Astrocyte (in vitro differentiated cells and primary cell): ENCODE measurements at places on chromosomes 2 and 18. TPM values are rescaled to one million over a fixed set of nuclear protein-coding genes. Genes with fewer than 3 reads are reported as not detected.

DNA sequence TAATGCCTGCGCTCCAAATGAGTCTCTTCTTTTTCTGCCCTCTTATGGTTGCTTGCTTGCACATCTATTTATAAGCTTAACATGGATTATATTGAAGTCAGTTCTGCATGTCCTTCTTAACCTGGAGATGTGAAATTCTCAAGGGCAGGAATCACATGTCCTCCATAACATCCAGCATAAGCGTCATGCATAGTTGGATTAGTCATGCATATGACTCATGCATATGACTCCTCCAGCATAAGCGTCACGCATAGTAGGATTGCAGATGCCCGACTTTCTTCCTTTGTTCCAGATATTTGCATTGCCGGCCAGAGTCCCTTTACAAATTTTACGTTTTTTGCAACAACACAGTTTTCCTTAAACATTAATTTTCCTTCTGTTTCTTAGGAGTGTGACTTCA lies 308.6 kb downstream of the TGIF1 start:
- DNase-seq = peak; percentile 85

DNA sequence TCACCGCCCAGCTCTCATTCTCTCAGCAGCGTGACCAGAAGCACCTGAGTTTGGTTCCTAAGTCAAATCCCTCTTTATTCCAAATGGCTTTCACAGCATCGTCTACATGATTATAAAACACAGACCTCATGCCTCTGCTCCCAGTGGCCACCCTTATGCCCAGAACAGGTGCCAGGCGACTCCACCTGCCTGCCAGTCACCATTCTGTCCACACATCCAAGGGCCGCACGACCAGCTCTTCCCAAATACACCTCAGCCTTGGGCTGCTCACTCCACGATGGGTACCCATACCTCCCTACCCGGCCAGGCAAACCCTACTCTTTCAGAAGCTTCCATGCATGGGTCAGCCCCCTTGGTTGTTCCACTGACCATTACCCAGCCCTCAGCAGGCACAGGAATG lies 851.6 kb upstream of the SALL3 start:
- no peak for DNase-seq

IGFBP5 gene
- 422 and 452 TPM in 2 replicates for total RNA-seq

GRCh38 chr18:55375930-55376329 lies 212.1 kb downstream of the TCF4 start:
- no peak for DNase-seq

FAHD2B gene
- total RNA-seq = 4.3 and 5.7 TPM in 2 replicates

CGREF1 gene
- total RNA-seq = 1.8 and 3.0 TPM in 2 replicates

DNA sequence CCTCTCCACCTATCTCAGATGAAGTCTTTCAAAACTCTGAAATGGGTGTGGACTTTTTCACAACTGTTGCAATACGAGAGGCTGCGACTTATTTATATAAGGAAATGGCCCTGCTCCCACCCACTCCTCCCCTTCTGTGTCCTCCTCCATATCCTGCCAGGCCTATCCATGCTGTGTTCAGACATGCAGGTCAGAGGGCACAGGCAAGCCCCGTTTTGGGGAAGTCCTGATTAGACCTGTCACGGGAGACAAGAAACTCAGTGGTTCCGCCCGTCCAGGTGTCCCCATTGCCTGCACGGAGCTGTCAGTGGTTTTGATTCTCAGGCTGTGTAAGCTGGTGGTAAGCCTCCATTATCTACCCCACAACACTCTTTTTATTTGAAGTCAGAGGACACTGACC lies 99.6 kb upstream of the MGAT5 start:
- no peak for DNase-seq

CAPN14 gene
- total RNA-seq = 0.12 and 0.14 TPM in 2 replicates

DNA sequence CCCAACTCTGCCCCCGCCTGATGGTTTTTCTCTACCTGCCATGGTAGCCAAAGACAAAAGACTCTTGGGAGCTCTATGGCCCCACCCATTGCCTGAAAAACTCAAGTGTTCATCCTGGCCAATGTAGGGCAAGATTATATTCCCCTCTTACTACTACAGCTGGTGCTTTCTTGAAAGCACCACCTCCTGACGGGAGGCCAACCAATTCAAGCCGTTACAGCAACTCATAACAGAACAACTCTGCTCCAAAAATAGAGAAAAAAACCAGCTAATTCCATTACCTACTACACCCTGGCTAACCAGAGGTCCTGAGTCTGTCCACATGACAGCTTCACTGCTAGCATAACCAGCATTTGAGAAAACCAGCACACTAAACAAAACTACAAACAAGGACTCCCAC lies 127.5 kb upstream of the GAREM1 start:
- DNase-seq = no peak

- no peak for DNase-seq
Observed at GRCh38 chr2:176704282-176704858, 435.1 kb downstream of the MTX2 start.

- peak; percentile 65 for DNase-seq
Observed at GRCh38 chr18:58682429-58683069, 11.3 kb downstream of the MALT1 start.

DNA sequence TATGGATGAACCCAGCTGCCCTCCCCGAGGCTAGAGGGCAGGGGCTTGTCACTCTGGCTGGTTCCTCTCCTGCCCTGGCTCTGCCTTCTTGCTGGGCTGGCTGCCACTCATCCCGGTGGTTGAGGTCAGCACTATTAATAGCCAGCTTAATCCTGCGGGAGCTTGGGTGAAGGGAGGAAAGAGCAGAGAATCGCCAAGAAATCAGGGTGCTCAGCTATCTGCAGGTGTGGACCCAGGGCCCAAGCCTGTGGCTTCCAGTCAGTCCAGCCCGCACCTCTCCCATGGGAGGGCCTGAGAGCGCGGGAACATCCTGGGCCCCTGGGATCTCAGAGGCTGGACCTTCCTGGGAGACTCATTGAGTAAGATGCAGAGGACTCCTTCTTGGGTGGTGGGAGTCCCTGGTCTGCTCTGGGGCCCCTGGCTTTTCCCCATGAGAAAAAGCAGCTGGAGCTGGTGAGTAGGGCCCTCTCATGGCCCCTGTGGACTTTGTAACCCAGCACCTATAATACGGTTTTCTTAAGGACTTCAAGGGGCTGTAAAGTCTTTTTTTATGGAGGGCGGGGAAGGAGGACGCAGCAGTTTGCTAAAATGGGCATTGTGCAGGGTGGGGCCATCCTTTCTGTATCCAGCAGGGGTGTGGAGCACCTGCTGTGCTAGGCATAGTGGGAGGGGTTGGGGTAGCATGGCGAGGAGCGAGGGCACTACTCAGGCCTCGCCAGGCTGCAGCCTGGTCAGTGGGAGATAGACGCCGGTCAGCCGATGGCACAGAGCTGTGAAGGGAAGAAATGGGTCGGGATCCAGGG lies 27.4 kb upstream of the CNNM3 start:
- peak; percentile 16 for DNase-seq

- no peak for DNase-seq
Observed at GRCh38 chr2:229899604-229900003, 22.2 kb downstream of the TRIP12 start.

EFEMP1 gene
- total RNA-seq = 146 and 155 TPM in 2 replicates

MYO1B gene
- 95.7 TPM in 2 replicates for total RNA-seq

DNA sequence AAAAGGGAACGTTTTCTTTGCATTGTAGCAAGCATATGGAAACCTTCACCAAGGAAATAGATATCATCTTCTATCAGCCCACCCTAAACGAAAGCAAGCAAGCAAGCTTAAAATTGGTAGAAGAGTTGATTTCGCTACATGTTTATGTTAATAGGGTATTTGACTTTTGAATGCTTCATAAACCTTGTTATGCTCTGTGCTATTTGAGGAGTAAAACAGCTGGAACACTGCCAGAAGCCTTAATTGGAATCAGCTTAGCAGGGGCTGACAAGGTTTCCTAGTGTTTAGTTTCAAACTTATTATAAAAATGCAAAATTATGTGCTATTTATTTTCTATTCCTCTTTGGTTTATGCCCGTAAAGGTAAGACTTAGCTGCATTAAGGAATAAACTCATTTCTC lies 70.6 kb upstream of the LINC00305 start:
- no peak for DNase-seq

DNA sequence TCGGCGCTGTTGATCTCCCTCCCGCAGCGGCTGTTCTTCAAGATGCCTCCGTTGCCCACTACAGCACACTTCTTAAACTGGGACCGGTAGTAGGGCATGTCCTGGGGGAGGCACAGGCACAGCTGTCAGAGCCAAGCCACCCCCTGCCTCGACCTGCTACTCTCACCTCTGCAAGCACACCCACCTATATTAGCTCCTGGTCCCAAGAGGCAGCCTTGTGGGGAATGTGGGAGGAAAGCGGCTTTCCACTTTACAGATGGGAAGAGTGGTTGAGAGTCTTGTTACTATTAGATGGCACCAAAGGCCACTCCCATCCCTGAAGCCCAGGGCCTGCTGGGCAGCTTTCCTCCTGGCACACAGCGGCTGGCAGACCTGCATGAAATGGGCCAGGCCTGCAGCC lies 29.2 kb upstream of the LOXHD1 start:
- DNase-seq = no peak

GRCh38 chr2:223613017-223613950 lies 11.1 kb upstream of the SCG2 start:
- peak; percentile 99 for DNase-seq

SPHKAP gene
- total RNA-seq = not detected in 2 replicates

DNA sequence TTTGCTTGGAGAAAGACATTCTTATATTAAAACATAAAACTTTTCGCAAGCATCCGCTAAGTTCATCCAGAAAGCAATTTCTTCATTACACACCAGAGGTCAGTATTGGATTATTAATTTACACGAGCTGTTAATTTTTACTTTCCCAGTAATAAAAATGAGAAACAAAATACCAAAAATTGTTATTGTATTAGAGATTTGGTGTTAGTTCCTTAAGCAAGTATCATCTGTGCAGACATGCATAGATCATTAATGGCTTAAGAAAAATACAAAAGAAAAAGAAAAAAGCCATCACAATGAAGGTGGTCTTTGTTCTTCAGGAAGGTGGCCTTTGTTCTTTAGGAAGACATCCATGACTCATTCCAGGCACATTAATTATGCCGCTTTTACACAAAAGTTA lies 53.6 kb upstream of the HNMT start:
- no peak for DNase-seq

CDH2 gene
- total RNA-seq = 326 and 363 TPM in 2 replicates

GRCh38 chr18:8765783-8766463 lies 60.6 kb downstream of the MTCL1 start:
- no peak for DNase-seq

DNA sequence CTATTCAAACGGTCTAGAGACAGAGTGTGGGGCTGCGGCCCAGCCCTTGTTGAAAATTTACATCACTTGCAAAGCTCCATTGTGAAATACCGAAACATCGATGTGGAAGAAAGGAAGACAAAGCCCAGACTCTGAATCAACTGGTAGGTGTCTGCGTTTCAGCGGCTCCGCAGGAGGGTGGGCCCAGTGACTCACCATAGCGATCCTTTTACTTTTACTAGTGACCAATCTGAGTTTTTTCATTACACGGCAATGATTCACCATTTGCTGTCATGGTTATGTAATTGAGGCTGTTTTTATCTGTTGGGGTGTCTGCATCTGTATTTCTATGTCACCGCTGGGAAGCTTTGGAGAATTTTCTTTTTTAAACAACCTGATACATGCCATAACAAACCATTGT lies 66.6 kb upstream of the ODC1 start:
- DNase-seq = peak; percentile 97

DNA sequence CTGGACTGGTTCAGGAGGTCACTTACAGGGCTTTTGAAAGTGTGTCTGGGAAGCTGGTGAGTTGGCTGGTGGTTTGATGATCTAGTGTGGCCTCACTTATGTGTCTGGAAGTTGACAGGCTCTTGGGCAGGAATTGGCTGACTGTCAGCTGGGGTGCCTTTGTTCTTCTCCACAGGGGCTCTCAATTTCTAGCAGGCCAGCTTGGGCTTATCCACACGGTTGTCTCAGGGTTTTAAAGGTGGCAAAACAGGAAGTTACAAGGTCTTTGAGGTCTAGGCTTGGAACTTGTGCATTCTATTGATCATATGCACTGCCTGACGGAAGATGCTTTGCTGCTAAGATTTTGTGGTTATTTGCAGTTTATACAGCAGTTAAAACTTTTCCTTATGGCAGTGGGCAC lies 52.0 kb upstream of the CELF4 start:
- DNase-seq = no peak

DNA sequence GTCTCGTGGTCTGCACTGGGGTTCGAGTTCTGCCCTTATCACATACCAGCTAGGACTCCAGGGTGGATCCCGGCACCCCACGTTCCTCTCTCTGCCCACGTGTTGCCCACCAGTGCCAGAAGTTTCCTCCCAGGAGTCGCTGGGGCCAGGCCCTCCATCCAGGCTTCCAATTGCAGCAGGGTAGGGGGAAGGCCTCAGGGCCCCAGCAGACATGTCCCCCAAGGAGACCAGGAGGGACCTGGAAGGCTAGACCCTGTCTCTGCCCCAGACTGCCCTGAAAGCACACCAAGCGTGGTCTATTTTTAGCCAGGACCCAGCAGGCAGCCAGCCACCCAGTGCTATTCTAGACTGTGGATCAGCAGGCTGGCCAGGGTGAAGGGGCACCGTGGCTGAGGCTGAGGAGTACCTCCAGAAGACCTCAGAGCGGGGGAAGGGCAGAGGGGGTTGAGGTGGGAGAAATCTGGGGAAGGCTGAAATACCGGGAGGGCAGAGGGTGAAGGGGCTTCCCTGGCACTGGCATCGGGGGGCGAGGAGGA lies 18.8 kb upstream of the TNS1 start:
- DNase-seq = no peak

PARD6G gene
- 26.9 and 29.6 TPM in 2 replicates for total RNA-seq

DNA sequence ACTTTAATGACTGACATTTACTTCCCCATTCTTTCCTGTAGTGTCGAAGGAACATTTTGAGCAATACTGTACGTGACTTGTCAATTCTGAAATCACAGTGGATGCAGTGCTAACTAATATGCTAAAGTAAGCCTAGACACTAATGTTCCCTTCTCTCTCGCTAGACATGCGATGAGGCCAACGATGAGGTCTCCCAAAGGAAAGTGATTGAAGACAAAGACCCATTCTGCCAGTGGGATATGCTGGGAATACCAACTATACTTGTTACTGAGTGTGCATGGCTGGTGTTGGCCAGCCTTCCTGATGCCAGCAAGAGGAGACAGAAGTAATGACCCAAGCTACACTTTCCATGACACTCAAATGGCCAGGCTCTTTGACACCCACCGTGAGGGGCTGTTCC lies 2.5 kb upstream of the SERPINE2 start:
- no peak for DNase-seq

GRCh38 chr2:197135806-197136205 lies 174.8 kb downstream of the ANKRD44 start:
- DNase-seq = no peak

RAB3GAP1 gene
- 44.6 and 49.3 TPM in 2 replicates for total RNA-seq

GPD2 gene
- total RNA-seq = 27.5 and 29.0 TPM in 2 replicates

MAP3K19 gene
- not detected in 2 replicates for total RNA-seq
